ENCODE measurements at places on chromosomes 6 and 20.

GRCh38 chr6:86609549-86610388 is 327.6 kb upstream of the HTR1E start:
- DNase-seq = no peak

GRCh38 chr20:53216856-53217576 is 244.9 kb downstream of the TSHZ2 start:
- peak; percentile 46 for DNase-seq

- DNase-seq = no peak
Observed at GRCh38 chr6:5190507-5190906, 70.2 kb downstream of the LYRM4 start.

DNA sequence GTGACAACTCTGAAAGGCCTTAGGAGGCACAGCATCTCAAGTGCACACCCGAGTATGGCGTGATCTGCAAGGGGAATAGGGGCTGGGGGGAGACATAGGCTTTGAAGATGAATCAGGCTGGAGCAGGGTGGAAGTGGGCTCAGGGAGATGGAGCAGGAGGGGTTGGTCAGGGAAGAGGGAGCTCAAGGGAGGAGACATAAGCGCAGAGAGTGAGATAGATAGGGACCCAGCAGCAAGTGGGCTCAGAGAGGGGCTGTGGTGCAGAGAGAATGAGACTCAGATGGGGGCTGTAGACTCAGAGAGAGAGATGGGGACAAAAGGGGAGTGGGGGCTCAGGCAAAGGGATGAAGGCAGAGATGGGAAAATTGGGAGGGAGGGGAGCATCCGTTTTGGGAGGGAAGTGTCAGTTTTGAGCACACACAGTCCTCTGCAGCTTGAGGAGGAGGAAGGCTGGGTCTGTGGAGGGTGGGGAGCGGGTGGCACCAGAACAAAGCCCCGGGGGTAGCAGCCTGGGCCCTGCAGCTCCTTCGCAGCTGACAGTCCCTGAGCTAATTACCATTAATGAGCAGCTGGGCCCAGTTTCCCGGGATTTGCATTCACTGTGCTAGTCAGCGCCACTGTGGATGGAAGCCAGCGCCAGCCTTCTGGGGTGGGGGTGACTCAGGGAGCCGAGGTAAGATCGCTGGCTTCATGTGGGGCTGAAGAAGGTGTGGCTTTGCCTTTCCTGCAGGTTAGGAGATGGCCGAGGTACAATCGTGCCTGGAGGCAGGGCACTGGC is 18.7 kb downstream of the SRXN1 start:
- no peak for DNase-seq

GRCh38 chr20:53938739-53939138 is 131.7 kb downstream of the BCAS1 start:
- DNase-seq = no peak

DNA sequence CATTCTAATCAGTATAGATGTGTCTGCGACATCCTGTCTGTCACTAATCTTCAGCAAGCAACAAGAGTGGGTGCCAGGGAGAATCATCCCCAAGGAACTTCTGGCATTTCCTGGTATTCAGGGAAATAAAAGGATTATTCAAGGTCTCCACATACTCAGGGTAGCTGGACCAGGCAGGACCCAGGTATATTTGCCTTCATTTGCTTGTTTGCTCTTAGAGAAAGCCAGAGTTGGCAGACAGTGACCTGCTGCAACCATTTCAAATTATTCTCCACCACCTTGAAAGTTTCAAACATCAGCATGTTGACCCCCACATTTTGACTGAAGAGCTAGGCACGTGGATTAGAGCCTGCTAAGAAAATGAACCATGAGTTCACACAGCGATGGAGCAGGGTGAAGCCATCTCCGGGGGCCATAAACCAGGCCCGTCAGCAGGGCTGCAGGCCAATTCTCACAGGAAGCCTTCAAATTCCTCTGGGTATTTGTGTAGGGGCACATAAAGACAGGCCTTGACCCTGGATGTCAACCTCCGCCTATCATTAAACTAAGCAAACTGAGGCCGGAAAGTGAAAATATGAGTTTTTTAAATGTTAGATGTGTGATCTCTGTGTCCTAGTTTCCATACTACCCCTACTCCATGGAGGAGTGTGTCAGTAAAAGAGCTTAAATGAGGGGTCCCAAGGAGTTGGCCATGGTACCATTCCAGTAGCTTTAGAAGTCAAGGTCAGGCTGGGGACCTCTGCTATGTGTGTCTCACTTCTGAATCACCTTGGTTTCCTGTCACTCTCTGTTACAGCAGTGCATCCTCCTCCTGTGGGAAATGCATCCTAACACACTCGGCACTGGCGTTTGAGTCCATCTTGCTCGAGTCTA is 32.9 kb downstream of the TRAM2 start:
- no peak for DNase-seq

GRCh38 chr6:56949925-56950495 is 4.9 kb upstream of the BEND6 start:
- DNase-seq = no peak

- DNase-seq = no peak
Observed at GRCh38 chr6:16901782-16902181, 140.5 kb upstream of the ATXN1 start.

- no peak for DNase-seq
Observed at GRCh38 chr6:9704989-9705388, 709.9 kb downstream of the TFAP2A start.

GRCh38 chr20:63002511-63002910 is 4.3 kb downstream of the BHLHE23 start:
- no peak for DNase-seq

- DNase-seq = no peak
Observed at GRCh38 chr20:13915284-13915683, 75.1 kb downstream of the SEL1L2 start.

DNA sequence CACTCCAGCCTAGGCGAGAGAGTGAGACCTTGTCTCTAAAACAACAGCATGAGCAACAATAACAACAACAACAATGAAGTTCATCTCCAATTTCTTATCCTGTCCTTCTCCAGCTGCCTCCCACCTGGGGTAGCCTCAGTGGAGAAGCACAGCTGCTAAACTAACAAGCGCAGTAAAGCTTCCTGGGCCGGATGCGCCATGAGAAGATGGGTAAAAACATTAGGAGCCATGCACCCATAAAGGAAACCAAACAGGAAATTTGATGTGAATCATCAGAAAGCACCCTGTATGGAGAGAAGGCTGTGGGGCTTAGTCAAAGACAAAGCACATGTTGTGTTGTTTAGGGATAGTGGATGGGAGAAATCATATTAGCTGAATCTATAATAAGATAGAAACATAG is 61.1 kb upstream of the CCN6 start:
- no peak for DNase-seq

DNA sequence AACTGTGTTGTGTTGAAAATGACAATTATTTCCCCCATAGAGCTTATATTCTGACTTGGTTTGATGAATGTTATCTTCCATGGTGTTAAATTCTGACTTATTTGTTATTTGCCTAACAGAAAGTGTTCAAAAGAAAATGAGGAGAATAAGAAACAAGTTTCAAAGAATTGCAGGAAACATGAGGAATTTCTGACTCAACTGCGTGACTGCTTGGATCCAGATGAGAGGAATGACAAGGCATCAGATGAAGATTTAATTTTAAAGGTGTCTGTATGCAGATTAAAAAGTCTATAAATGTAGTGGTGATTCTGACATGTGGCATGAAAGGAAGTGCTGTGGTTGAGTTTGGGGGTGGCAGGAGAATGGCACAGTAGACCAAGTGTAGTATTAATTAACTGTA is 50.6 kb downstream of the CCDC170 start:
- no peak for DNase-seq

GRCh38 chr6:34938268-34938667 is 49.2 kb downstream of the ANKS1A start:
- DNase-seq = no peak

DNA sequence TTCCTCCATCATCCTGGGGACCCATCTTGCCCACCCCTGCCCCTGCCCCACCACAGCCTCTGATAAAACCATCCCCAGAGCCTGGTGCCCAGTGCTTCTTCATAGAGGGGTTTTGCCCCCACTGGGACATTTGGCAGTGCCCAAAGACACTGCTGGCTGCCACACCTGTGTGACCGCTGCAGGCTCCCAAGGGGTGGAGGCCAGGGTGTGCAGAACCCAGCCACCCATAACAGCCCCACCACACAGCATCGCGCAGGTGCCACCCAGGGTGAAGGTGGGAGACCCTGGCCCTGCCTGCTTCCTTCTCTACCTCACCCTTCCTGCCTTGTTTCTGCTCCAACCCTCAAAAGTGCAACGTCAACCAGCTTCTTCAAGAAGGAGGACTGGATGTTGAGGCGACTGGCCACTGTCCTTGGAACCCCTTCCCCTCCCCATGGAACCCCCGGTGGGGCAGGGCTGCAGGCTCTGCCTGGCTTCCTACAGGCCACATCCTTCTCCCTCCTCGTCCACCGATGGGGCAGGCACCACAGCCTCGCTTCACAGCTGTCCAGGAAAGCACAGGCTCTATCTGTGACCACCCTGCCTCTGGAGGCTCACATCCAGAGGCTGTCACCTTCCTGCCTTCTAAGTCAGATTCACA is 79.2 kb upstream of the MPC1 start:
- no peak for DNase-seq

DNA sequence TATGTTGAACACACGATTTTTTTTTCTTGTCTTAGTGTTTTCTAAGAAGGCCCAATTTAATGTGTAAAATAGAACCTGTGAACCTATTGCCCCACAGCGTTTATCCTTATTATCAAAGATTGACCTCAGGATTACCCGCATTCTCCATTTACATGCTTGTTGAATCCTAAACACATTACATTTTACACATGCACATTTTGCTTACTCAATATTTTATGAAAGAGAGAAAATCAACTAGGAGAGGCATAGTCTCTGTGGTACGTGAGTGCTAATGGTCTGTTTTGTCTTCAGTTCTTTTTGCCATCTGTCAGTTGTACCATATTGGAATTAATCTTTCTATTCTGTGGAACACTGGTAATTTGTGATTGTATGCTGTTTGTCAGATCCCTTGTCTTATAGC is 80.1 kb upstream of the SMIM8 start:
- no peak for DNase-seq

GRCh38 chr6:4365686-4366085 is 230.3 kb upstream of the ECI2 start:
- DNase-seq = no peak

DNA sequence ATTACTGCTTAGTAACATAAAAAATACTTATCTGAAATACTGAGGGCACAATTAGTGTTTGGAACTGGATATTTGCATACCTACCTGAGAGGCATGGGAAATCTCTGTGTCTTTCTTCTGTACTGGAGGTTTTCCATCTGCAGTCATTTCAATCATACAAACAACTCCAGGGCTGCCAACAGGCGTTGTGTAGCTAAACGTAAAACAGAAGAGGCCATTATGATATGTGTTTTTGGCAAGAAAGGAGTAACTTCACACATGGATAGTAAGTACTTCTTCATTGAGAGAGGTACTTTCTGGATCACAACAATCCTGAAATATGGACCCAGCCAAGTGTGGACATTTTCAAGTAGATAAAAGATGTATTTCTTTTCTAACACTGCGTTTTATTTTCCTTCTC is 363.4 kb downstream of the PHF3 start:
- DNase-seq = no peak

DNA sequence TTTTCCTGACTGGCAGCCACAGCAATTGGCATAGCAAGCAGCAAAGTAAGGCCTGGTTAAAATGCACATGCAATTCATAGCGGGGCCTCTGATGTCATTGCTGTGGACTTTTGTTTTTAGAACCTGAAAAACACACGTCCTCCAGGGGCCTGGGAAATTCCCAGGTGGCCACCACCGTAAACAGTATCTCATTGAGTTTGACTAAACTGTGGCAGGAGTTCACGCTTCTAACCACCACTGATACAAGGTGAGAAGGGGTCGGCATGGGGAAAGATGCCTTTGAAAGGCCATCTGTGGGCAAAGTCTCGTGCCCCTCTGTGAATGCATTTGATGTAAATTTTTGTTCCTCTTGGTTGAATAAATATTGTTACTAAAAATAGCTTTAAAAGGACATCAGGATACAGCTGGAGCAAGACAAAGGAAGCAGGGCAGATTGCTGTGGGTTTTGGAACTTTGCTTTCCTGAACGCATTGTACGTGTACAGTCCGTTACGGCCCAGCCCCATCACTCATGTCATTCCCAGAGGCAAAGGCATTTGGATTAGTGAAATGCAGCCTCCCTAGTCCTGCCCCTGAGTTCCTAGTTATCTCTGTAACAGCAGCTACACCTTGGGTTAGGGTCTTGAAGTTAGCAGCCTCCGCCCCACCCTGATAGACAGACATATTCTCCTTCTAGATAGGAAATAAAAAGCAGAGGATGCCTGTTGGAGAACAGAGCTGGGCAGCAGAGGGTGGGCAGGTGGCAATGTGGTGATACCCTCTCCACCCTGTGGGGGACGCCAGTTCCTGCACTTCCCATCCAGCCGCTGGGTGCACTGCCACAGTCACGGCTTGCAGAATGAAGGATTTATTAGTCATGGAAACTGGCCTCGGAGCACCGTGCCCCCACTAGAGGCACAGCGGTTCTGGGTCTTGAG is 80.3 kb downstream of the ZDHHC14 start:
- no peak for DNase-seq
